ENCODE measurements at places on chromosomes 3 and 15.

GRCh38 chr3:122232485-122232884, 49.0 kb downstream of the CASR start:
- no peak for DNase-seq

DNA sequence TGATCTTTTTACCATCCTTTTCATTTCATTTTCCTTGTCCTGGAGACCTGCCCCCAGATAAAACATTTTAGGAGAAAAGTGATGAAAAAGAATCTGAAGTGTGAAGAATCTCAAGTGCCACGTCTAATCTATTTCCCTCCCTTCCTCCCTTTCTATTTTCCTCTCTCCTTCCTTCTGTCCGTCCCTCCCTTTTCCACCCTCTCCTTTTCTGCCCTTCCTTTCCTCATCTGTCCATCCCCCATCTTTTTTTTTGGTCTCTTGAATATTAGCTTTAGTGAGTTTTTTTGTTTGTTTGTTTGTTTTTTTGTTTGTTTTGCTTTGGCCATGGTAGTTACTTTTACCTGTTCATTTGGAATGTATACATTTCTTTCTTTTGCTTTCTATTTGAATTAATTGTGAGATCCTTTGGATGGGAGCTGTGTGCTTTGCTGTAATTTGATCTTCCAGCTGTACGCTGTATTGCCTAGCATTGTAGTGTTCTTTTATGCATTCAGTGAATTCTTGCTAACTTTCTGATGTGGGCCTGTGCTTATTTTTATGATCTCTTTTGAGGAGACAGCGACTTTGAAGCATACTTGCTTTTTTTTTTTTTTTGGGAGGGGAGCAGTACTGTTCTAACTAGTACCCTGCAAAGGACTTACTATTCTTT, 19.2 kb downstream of the CDIN1 start:
- no peak for DNase-seq

- no peak for DNase-seq
Observed at GRCh38 chr15:70251246-70251990, 153.7 kb upstream of the TLE3 start.

GRCh38 chr15:92619145-92620101, 36.2 kb downstream of the FAM174B start:
- no peak for DNase-seq

DNA sequence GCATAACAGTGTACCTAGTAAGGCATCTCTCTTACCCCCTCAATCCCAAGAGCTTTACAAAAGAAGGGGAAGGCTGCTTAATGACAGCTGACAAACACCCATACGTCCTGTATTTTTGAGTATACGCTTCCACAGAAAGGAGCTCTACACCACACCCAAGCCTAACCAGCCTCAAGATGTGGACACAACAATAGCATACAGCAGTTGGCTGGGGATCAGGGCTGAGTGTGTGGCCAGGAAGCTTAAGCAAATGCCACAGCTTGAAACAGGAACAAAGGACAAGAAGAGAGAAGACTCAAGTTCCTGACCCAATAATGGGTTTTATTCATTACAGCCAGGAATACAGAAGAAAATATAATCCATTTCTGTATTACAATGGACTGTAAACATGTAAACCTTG, 6.9 kb downstream of the HEXA start:
- DNase-seq: peak; percentile 66

DNA sequence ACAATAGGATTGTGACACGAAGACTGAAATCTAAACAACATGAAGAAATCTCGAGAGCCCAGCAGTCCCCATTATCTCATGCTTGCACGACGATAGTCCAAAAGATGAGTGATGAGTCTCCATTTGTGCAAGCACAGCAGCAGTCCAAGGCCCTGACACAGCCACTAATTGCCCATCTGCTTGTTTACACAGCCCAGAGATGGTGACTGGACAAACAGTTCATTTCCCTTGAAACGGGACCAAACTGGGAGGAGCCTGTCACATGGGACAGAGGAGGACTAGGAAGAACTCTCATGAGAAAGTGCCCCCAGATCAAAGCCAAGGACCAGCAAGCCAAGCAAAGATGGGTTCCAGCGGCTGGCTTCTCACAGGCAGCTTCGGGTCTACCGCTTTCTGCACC, 121.0 kb downstream of the GREM1 start:
- DNase-seq: no peak

DNA sequence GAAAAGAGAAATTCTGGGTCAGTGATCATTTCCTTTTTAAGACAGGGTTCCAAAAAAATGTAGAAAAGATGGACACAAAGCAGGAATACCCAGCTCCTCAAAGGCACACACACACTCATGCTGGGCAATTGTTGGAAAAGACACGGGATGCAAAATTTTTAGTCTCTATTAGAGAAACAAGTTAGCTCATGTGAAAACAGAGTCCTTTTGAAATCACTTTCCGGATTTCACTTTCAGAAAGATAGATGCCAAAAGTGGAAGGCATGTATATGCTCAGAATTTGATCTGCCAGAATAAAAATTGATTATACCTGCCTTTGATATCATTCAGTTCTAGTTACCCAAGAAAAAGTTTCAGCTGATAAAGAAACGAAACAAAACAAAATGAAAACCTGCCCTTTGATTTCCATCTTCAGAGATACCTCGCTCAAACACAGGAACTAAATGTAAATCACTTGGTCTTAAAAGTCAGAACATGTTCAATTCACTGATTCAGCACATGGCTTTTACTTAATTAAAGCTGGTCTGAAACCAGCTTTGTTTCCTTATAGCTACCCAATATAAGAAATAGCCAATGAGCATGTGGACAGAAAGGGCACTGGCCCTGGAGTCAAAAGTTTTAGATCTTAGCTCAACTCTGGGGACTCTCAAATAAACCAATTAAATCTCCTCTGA, 52.8 kb downstream of the PLD1 start:
- no peak for DNase-seq

DNA sequence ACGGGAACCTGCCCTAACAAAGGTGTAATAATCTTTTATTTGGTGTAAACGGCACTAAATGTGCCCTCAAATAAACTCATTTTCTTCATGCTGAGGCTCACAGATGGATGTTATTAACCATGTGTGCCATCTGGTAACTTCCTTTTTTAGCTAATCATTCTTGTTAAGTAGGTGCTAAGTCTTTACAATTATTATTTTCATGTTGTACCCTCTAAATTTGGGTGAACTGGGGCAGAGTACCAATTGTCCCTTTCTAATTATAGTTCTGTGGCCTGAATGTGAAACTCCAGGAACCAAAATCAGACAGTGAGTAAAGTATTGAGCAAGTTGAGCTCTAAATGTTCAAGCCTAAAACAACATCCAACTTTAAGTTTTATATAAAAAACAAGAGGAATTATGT, 220.7 kb upstream of the CADM2 start:
- DNase-seq: no peak

GRCh38 chr3:128617557-128618397, 32.8 kb downstream of the RPN1 start:
- peak; percentile 93 for DNase-seq

DNA sequence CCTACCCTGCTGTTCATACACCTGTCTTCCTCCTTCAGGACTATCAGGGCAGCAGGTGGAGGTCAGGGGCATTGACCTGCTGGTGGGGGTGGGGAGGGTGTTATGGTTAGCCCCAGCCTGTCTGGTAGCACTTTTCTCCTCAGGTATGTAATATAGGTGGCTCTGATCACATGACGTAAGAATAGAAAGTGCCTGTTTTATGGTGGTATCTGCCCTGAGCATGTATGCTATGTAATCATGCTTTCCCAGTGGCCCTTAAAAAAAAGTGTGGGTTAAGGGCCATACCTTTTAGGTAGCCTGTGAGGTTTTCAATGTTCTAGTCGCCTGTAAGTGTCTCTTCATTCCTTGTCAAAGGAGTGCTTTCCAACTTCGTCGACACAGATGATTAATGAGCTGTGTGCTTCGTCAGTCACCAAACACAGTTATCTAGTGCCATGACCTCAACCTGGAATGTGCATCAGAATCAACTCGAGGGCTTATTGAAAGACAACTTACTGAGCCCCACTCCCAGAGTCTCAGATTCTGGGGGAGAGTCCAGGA, 86.3 kb downstream of the KLHL25 start:
- no peak for DNase-seq

- DNase-seq: no peak
Observed at GRCh38 chr3:123373474-123373987, 75.4 kb downstream of the ADCY5 start.

- peak; percentile 6 for DNase-seq
Observed at GRCh38 chr15:77737238-77738037, 104.7 kb upstream of the LINGO1 start.

GRCh38 chr15:58058073-58058472, 7.4 kb downstream of the ALDH1A2 start:
- DNase-seq: no peak

GRCh38 chr3:153029350-153029749, 132.7 kb upstream of the RAP2B start:
- DNase-seq: no peak

- DNase-seq: no peak
Observed at GRCh38 chr15:45573961-45574629, 13.1 kb upstream of the BLOC1S6 start.

GRCh38 chr3:71930056-71930991, 145.4 kb upstream of the PROK2 start:
- no peak for DNase-seq

DNA sequence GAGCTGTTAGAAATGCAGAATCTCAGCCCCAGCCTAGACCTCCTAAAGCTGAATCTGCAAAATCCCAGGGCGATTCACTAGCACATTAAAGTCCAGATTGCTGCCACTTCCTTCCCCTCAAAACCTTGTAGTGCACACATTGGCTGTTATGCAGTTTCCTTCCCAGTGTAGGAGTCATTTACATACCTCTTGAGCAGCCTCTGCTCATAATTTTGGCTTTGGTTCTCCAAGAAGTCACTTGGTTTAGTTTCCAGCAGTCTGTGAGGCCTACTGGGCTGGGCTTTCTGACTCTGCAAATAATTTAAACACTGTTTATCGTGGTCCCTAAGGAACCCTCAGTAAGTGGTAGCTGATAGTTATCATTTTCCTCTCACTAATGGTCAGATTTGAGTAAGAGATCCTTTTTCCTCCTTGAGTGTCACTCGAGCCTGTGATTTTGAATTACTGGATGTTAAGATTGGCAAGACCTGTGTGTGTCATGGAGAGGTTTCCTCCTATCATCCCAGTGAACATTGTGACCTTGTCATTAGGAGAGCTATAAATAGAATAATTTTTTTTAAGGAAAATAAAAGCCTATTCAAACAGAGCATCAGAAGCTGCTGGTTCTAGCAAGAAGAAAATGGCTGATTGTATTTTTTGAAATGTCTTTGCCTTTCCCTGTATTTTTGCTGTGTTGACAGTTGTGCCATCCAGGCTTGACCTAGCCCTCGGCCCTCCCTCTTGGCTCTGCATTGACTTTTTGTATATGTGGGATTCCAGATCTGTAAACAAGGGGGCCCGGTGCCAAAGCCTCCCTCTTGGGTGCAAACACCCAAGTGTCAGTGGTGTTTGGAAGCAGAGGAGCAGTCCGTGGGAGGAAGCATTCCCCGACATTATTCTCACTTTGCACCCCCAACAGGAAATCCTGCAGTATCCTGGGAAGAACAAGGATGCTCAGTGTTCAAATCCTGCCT, 134.8 kb upstream of the ANKRD28 start:
- no peak for DNase-seq

- DNase-seq: no peak
Observed at GRCh38 chr3:54443561-54444161, 321.3 kb downstream of the CACNA2D3 start.

GRCh38 chr15:58880320-58880719, 53.2 kb downstream of the SLTM start:
- DNase-seq: no peak

DNA sequence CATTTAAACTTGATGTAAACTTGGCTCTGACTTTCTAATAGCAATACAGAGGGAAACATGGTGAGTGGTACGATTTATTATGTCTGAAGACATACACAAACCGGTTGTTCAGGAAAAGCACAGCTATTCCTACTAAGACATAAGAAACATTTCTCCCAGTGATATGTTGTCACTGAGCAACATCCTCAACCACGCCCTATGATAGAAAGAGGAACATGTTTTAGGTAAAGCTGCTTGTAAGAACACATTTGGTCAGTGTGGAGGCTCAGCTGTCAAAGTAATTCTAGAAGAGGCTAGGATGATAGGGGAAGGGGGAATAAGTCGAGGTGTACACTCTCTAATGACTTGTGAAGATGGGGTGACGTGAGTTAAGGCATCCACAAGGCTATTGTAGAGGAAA, 42.7 kb upstream of the B3GNT5 start:
- peak; percentile 72 for DNase-seq

DNA sequence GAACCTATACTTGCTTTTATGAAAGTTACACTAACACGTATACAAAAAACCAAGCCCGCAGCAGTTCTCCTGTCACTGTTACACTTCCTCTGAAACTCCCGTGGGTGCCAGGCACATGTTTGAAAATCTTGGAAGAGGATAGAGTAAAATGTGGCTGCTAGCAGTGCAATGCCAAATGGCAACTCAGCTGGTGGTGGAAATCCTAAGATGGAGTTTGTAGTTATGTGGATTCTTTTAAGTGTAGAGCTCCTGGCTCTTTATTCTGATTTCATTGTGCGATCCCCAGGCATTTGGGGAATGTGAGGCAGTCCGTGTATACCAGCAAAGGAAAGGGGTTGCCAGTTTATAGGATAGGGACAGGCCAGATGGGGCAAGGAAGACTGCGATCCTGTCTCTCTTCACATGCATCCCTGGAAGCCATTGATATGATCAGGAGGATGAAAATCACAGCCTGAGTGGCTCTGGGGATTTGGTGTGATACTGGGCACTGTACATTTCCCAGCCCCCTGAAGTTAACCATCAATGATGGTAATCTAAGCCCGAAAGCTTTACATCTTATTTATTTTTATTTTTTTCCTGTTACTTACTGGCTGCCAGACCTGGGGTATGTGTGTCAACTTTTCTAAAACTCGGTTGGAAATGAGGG, 1.1 kb downstream of the STAC start:
- DNase-seq: peak; percentile 16

DNA sequence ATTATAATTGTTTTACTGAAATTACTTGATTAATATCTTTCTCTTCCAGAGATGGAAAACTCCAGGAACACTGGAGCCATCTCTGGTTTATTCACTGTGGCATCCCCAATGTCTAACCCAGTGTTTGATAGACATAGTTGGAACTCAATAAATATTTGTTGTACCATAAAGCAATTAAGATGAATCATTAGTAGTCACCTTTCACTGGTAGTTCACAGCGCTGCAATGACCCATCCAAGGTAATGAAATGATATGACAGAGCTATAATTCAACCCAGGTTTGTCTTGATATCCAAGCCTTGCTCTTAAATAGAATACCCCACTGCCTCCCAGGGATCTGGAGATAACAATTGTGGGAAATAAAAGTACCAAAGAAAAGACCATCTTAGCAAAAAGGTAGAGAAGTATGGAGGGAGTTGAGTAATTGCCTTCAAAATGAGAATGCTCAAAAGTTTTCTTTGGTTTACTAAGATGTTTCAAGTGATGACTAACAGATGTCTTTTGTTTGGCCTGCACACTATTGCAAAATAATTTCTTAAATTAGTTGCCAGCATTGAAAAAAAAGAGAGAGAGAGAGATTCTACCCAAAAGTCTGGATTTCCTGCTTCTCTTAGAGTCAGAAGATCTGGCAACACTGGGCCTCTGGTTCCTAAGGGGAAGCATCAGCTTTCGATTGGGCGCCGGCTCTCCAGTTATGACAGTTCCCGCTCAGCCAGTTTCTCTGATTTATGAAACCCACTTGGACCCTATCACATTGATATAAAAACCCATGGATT, 348.5 kb downstream of the ERC2 start:
- DNase-seq: peak; percentile 10
